ENCODE measurements at places on chromosomes 5 and 9. TPM values are rescaled to one million over a fixed set of nuclear protein-coding genes. Genes with fewer than 3 reads are reported as not detected.

DNA sequence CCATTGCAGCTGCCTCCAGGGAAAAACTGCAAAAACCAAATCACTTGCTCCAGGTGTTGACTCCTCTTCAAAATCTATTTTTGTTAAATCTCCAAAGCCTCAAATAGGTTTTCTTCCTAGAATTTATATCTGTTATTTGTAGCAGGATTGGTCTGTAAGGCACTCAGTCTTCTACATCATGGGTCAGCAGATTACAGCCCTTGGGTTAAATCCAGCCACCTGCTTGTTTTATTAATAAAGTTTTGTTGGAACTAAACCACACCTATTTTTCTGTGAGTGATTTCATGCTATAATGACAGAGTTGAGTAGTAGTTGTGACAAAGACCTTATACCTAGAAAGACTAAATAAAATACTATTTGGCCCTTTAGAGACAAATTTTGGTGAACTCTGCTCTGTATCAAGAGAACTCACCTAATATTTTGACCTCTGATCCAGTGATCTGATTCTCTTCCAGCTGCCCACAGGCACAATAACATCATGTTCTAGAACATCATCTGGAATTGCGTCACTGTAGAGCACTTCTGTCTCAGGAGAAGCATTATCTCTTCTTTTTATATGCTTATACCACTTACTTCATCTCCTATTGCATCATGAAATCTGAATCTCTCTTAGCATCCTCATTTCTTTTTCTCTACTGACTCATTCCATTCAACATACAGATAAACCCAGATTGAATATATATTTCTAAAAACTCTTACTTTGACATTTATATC, 130.1 kb downstream of the RPS23 start:
- no peak for DNase-seq

DNA sequence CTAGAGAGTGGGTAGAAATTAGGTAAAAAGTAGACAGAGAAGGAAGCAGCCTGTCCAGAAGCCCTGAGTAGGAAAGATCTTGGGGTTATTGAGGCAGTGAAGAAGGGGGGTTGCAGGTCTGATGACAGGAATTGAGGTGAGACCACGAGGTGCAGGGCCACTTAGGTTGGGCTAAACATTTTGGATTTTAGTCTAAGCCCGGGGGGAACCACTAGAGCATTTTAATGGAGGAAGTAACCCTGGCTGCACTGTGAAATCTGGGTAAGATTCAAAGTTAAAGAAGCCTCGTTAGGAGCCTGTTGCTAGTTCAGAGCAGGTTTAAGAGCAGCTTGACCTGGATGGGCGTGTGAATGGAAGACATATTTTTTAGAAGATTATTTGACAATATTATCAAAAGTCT, 38.3 kb downstream of the MAP3K1 start:
- DNase-seq, result no peak

- no peak for DNase-seq
Observed at GRCh38 chr9:77725046-77725694, 77.0 kb upstream of the GNA14 start.

- no peak for DNase-seq
Observed at GRCh38 chr5:124544366-124545055, 201.9 kb downstream of the ZNF608 start.

Gene SOX30
- total RNA-seq, result not detected

All from glomerular endothelial cell (primary cell).